ENCODE measurements at places on chromosomes 3 and 15.
A peak's percentile ranks its signal among the peaks of the same experiment; 100 is the strongest.

DNA sequence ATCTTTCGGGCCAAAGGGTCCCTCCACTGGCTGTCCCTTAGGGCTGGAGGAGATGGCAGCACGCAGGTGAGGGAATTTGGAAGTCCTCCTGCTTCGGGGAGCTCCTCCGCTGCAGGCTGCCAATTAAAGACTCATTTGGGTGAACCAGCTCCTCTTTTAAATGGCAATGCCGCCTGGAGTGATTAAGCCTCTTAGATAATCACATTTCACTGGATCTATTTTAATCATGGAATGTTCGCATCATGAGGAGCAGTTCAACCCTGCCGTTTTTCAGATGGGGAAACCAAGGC is 117.9 kb downstream of the LIPC start:
- DNase-seq, result no peak

DNA sequence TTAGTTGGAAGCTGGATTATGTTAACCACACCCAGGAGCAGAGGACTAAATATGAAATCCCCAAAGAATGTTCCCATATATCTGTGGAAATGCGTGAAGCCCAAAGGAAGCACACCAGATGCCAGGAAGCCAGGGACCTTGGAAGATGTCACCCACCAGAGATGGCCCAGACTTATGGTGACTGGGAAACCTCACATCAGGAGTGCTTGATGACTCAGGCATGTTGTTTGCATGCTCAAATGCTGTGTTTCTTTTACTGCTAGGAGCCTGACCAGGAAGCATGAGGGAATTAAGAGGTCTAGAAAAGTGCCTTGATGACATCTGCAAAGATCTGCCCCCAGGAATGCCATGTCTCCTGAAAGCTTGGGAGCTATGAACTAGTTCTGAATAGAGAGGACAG is 109.0 kb upstream of the SLC2A2 start:
- DNase-seq, result no peak

DNA sequence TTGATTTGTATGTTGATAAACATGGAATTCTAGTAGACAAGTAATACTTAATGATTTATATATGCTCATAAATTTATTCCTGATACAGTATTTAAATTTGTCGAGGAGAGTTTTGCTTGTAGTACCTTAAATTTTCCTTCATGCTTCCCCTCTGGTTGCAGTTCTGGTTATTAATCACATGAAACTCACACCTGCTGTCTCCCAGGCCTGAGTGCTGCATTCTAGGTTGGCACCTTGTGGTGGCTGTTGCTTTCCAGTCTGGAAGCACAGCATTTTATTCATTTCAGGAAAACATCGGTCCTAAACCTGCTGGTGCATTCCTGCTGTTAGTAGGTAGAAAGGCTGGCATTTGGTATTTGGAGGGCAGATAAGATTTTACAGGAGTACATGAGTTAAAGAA is 44.9 kb downstream of the ATP1B3 start:
- no peak for DNase-seq

DNA sequence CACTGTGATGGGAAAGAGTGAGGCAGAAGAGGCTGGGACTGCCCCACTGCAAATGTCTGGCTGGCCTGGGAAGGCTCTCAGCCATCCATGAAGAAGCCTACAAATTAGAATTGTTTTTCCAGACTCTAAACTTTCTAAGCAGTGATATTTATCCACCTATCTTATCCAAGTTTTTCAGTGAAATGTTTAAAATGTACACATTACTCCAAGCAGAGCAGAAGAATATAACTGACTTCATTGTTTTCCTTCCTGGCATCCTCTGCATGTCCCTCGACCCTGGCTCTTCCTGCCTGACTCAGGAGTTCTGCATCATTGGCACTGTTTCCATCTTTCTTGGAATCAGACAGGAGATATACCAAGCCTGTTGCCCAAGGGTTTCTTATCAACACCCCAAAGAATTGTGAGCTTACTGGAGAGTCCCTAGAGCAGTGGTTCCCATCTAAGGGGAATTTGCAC is 401.5 kb upstream of the PROK2 start:
- DNase-seq, result no peak

DNA sequence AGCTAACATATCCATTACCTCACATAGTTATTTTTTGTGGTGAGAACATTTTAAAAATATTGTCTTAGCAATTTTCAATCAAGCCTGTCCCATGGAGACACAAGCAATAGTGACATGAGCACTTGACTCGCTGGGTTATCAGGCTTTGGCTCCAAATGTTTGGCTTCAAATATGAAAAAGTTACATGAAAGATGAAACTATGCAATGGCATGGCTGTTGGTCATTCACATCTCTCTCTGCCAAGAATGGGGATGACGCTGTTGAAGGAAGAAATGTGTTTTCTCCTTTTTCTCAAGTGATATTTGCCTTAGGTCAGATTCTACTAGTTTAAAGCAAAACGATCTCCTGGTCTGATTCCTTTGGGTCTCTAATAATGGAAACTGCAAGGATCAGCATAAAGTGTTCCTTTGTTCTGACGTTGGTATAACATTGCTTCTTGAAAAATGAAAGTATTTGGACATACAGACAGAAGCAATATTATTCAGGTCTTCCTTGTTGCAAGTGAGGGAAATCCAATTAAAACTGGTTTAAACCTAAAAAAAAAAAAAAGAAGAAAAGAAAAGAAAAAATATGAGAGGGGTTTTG is 71.2 kb downstream of the SSUH2 start:
- no peak for DNase-seq

DNA sequence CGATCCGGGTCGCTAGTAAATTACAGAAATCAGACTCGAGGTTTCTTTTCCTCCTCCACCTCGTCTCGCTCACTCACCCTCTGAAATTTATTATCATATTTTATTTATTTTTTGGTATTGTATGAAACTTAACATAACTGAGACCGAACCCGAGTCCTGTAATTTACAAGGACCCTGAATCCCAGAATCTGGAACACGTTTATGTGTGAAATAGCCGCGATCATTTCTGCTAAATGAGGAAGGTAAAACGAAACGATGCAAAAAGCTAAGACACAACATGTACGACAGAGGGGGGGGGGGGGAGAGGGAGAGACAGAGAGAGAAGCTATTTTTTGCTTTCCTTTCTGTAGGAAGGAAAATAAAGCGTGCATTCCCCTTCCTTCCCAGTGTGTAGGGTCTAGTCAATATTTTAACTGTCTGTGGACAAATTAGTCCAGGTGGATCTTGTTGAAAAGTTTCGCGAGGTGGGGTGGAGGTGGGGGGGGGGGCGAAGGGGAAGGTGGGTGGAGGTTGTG is 1.6 kb downstream of the BBX start:
- peak; percentile 41 for DNase-seq

DNA sequence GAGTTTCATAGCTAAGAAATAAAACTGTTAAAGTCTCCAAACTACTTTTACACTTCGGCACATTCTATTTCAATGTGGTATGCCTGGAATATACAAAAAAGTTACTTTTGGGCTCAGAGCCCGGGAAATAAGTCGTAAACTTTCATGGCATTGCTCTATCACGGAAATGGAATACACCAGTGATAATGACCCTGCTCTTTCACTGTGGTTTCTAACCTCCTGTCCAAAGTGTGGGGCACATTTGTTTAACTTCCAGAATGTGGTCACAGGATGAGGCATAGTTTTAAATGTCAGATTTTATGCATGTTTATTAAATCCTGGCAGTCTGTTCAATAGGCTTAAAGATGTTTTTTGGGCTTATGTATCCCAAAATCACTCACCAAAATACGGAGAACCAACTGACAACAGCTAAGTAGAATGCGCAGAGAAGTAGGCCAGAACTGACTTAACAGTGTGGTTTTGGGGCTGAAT is 5.1 kb downstream of the CXCR6 start:
- no peak for DNase-seq

DNA sequence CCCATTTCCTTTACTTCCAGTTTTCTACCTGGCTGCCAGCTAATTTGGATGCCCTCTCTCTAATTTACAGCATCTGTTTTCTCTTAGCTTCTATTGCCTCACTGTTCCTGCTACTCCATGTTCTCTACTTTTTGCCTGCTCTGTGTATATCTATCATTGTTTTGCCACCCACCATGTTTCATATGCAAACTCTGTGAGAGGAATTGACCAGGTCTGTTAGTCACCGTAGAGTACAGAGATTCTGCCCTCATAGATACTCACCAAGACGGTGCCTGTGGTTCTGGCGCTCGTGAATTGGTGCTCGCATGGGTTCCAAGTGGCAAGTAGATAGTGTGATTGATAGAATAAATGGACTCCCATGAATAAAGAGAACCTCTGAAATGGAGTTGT is 288.8 kb downstream of the CNTN6 start:
- DNase-seq, result no peak

- DNase-seq, result no peak
These were observed 118.7 kb downstream of the NUP210 start for GRCh38 chr3:13301286-13301987.

DNA sequence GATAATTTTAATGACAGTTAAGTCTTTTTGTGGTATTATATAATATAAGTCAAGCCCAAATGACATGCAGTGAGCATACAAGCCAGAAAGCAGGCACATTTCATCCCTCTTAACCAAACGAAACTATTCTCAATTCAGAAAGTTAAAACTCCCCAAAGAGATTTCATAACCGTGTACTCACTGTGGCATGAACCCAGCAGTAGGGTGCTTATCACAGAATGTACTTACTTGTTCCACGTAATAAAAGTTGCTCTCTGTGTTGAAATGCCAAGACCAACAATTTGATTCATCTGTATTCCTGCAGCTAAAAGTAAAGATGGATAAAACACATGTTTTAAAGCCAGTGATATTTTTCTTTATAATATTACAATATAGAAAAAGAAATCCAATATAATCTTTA is 12.1 kb downstream of the GK5 start:
- DNase-seq, result no peak

GRCh38 chr3:100316641-100317069 is 17.9 kb upstream of the NIT2 start:
- peak; percentile 35 for DNase-seq

DNA sequence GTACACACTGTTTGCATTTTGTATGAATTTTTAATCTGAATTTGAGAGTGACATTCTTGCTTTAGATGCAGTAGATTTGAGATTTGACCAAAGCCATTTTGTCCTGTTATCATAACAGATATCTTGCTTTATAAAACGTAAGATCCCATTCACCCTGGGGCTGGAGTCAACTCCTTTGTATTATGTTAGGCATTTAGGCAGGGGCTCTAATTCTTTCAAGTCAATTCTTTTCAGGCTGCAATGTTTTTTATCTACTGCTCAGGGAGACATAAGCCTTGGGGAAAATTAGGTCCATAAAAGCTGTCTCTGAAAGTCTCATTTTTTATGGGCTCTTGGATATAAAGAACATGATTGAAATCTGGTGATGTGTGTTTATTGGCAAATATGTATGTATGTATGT is 53.0 kb upstream of the CADPS start:
- no peak for DNase-seq

GRCh38 chr3:117603097-117603496 is 893.5 kb downstream of the TUSC7 start:
- DNase-seq, result no peak

GRCh38 chr3:175346573-175347356 is 487.6 kb downstream of the NAALADL2 start:
- no peak for DNase-seq

DNA sequence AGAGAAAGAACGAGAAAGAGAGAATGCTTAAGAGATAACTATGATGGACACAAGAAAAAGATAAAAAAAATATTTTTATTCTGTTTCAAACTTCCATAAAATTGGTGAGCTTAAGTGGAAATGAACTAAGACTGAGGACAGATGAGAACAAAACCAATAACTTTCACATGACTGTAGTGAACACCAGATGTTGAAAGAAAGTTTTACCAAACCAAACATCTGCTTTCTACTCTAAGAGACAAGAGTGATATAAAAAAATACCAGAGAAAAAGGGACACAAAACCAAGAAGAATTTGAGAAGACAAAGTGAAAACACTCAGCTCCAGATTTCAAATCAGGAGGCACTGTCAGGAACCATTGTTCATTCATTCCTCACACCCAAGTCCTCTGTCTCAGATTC is 147.9 kb downstream of the IMPG2 start:
- no peak for DNase-seq

DNA sequence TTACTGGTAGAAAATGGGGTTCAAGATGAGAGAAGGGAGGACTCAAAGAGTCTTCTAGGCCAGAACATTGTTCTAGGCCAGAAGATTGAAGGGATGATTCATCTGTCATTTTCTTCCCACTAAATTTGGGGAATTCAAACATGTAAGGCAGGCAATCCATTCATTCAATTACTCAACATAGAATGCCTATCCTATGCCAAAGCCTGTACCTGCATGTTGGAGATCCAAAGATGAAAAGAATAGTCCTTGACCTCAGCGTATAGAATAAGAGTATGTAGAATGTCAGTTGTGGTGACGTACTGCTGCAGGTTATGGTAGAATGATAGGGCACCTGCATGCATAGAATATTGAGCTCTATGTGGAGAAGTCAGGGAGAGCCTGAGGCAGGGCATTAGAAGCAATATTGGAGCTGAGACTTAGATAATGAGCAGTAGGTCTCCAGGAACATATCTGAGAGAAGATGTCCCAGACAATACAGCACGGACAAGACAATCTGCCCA is 49.7 kb downstream of the STAC start:
- no peak for DNase-seq

DNA sequence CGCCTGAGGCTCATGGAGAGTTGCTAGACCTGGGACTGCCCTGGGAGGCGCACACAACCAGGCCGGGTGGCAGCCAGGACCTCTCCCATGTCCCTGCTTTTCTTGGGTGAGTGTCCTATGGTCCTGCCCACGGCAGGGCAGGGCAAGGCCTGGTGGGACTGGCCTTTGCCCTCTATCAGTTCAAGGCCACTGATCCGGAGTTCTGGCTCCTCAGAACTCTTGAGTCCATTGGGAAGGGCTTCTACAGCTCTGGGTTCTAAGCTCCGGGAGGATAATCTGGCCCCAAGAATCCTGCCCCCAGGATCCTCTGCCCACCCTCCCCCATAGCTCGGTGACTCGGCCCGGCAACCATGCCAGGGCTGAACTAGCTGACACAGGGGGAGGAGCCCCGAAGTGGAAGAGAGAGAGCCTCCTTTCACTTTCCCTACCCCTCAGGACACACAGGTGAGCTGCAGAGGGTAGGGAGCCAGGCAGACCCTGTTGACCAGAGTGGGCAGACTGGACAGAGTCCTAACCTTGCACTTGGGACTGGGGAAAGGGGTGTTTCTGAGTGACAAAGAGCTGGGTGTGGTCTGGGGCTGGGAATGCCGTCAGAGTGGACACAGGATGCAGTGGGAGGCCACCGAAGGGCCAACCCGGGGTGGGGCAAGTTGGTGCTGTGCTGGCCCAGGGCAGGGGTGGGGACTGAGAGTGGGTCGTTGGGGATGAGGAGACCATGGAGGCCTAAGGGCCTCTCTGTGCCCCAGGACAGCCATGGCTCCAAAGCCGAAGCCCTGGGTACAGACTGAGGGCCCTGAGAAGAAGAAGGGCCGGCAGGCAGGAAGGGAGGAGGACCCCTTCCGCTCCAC is 664 bp downstream of the PARP3 start:
- DNase-seq, result no peak

GRCh38 chr3:152051501-152052404 is 178.3 kb downstream of the SUCNR1 start:
- no peak for DNase-seq

- no peak for DNase-seq
These were observed 54.3 kb downstream of the SLC9A9 start for GRCh38 chr3:143793971-143794370.

Measured in COR-L47 (cell line).